ENCODE measurements at places on chromosomes 1 and 21. TPM values are rescaled to one million over a fixed set of nuclear protein-coding genes. Genes with fewer than 3 reads are reported as not detected.

GRCh38 chr21:19981938-19982337 is 1016.3 kb upstream of the NCAM2 start:
- no peak overlapping the region for H3K4me3 ChIP-seq
- no peak for DNase-seq
- H3K27ac ChIP-seq, result no peak overlapping the region
- H3K27me3 ChIP-seq, result no peaks in the 10 kb centered on the region
- no peaks in the 10 kb centered on the region for H3K4me1 ChIP-seq

DNA sequence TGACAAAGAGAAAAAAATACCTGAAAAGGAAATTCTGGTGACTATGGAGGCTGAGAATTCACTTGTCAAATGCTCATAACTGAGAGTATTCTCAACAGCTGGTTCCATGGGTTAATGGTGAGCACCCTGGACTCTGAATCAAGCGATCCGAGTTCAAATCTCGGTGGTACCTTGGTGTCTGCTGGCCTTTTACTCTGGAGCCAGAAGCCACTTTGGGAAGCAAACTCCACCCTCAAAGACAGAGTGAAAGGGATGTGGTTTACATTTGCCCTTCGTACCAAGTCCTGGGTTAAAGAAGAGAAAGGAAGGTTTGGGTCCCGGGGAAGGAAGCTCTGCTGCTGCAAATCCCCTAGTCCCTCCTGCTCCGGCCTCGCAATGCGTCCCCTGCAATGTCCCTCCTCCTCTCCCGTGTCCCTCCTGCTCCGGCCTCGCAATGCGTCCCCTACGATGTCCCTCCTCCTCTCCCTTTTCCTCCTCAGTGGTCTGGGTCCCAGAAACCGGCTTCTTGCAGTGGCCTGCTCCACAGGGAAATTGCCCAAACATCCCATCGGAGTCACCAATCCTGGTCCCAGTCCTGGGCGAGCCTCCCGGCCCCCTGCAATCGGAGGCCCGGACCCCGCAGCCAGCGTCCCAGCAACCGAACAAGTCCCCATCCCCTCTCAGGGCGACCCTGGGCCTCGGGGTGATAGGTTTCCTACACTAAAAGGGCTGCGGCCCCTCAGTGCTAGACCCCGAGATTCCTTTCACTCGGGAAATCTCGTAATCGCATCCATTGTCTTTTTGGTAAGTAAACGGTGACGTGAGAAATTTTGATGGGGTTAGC is 129.4 kb downstream of the PPIAL4G start:
- no peak for DNase-seq

DNA sequence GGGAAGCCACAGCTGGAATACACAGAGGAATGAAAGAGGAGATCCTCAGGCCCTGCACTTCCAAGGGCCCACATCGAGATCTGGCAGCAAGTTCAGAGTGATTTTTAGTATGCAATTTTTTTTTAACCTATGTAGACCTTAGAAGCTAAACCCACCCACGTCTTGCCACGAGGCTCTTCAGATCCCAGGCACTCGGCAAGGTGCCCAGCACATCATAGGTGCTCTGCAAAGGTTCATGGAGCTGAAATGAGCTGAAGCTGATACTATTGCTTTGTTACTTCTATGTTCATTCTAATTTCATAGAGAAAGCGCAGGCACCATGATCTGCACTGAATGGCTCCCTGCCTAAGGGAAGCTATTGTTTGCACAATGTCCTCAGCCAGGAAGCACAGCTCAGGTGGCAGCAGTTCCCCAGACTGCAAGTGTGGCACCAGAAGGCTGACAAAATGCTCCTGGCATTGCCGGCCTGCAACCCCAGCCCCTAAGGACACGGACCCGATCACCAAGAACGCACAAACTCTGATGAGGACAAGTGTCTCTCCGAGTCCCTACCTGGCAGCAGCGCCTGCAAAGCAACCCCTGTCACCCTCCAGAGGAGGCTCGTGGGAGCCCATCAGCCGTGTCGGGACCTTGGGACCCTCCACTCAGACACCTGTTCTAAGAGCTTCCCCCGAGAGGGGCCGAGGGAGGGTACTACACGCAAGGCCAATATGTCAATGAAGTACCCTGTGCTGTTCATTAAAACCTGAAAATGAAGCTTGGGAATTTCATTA is 264.2 kb downstream of the NPHP4 start:
- H3K27ac ChIP-seq, result no peak overlapping the region
- no peaks in the 10 kb centered on the region for H3K4me1 ChIP-seq
- no peak overlapping the region for H3K4me3 ChIP-seq
- H3K36me3 ChIP-seq, result no peaks in the 10 kb centered on the region
- no peak for DNase-seq
- no peaks in the 10 kb centered on the region for H3K27me3 ChIP-seq

DNA sequence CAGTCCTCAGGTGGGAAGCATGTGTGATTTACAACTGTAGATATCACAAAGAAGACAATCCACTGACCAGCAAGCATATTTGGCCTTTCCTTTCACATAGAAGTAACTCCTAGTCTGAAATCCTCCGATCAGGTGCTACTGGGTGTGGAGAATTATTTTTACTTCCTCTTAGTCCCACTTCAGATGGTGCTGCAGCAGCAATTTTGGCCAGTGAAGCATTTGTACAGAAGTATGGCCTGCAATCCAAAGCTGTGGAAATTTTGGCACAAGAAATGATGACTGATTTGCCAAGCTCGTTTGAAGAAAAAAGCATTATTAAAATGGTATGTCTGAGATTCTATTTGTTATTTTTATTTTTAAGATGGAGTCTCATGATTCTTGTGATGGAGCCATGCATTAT is 51.0 kb downstream of the SCP2 start:
- H3K27me3 ChIP-seq, result no peaks in the 10 kb centered on the region
- no peaks in the 10 kb centered on the region for H3K36me3 ChIP-seq
- H3K27ac ChIP-seq, result no peak overlapping the region
- no peak for DNase-seq

- no peaks in the 10 kb centered on the region for H3K36me3 ChIP-seq
- no peaks in the 10 kb centered on the region for H3K4me1 ChIP-seq
- H3K27me3 ChIP-seq, result no peaks in the 10 kb centered on the region
Measured at GRCh38 chr1:154821083-154821482, 49.0 kb downstream of the KCNN3 start.

- H3K27me3 ChIP-seq, result no peaks in the 10 kb centered on the region
- H3K27ac ChIP-seq, result no peak overlapping the region
- H3K36me3 ChIP-seq, result no peaks in the 10 kb centered on the region
- DNase-seq, result no peak
- no peaks in the 10 kb centered on the region for H3K4me1 ChIP-seq
- no peak overlapping the region for H3K4me3 ChIP-seq
Measured at GRCh38 chr1:98813738-98814309, 152.3 kb downstream of the SNX7 start.

Gene GIPC2
- total RNA-seq, result 41.9 TPM

Gene LRRC39
- total RNA-seq, result 2.4 TPM

DNA sequence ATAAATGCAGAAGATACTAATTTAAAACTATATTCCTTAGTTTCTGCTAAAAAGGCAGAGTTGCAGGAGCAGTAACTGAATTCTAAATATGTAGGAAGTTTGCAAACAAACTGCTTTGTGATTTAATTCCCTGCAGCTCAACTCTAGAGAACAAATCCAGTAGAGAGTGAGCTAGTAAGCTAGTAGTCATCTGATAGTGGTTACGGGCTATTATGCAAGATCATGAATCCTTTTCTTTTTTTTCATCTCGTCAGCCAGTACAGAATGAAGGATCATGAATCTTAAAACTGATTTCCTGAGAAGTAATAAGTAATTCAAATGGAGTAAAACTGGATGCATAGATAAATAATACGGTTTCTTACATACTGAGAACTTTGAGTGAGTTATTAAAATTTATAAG is 3.3 kb downstream of the DPH5 start:
- no peak for DNase-seq
- H3K27me3 ChIP-seq, result no peaks in the 10 kb centered on the region
- H3K4me3 ChIP-seq, result no peak overlapping the region
- H3K4me1 ChIP-seq, result no peaks in the 10 kb centered on the region

Gene SOX13
- 80.3 TPM for total RNA-seq

All from Peyer's patch (tissue), 4 donors.